ENCODE measurements at places on chromosomes 3 and 15. TPM values are rescaled to one million over a fixed set of nuclear protein-coding genes. Genes with fewer than 3 reads are reported as not detected.

- no peak for DNase-seq
Measured at GRCh38 chr3:63927422-63928280, 15.5 kb upstream of the SCAANT1 start.

DNA sequence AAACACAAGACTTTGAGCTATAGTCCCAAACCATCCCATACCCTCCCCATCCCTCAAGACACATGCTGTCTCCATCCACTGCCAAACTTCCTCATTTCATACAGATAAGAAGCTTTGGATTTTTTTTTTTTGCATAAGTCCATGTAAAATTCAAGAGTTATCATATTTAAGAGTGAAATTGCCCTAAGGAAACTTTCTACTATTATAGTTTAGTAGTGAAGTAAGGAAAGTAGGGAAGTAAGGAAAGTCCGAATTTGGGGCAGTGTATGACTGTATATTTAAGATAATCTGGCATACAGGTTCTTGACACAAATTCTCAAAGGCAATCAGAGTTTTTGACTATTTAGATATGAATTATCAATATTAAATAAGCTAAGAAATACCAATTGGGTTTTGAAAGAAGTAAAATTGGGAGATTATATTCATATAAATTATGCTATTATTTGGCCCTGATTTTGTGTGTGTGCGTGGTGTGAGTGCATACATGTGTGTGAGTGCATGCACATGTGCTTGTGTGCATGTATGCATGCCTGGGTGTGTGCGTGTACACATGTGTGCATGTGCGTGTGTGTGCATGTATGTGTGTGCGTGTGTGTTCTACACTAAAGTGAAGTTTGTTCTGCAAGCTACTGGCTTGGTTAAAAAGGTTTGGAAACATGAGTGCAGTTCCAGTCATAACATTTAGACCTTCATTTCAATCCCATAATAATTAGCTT, 83.6 kb upstream of the MBNL1 start:
- no peak for DNase-seq

- peak; percentile 64 for DNase-seq
Measured at GRCh38 chr15:60804986-60805949, 326.3 kb upstream of the ICE2 start.

GRCh38 chr15:78023865-78024518, 53.5 kb downstream of the TBC1D2B start:
- peak; percentile 89 for DNase-seq

GRCh38 chr3:29758434-29759322, 477.8 kb downstream of the RBMS3 start:
- no peak for DNase-seq

GRCh38 chr3:194090716-194091115, 45.2 kb upstream of the HES1 start:
- DNase-seq: no peak

GRCh38 chr15:46307746-46308145, 672.9 kb downstream of the SQOR start:
- no peak for DNase-seq

DNA sequence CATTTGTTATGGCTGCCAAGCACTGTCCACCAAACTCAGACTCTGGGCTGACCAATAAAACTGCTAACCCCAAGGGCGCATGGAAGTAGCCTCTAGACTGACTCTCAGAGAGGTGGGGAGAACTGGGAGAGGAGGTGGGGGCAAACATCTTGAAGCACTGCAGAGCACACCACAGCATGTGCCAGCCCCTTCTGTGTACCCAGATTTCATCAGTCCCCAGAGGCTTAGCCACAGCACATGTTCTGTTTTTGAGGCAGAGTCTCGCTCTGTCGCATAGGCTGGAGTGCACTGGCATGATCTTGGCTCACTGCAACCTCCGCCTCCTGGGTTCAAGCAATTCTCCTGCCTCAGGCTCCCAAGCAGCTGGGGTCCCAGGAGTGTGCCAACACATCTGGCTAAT, 119.5 kb upstream of the SPATA12 start:
- no peak for DNase-seq

DNA sequence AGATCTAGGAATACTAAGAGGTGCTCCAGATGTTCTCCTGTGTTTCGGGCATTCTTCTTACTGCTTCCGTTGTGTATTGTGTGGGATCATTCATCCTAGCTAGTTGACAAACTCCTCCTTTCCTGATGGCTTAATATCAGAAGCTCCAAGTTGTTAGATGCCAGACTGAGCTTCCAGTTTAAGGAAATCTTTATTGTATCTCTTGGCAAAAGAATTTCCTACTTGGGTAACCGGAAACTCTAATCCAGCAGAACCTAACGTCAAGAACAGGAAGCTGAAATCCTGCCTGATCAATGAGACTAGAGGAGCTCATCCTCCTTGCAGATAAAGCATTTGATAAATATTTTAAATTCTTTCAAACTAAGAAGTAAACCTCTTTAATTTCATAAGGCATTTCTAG, 27.7 kb upstream of the MYH15 start:
- no peak for DNase-seq

- DNase-seq: no peak
Measured at GRCh38 chr3:16545413-16546185, 32.1 kb upstream of the RFTN1 start.

- no peak for DNase-seq
Measured at GRCh38 chr3:145518639-145519038, 642.3 kb downstream of the PLOD2 start.

DNA sequence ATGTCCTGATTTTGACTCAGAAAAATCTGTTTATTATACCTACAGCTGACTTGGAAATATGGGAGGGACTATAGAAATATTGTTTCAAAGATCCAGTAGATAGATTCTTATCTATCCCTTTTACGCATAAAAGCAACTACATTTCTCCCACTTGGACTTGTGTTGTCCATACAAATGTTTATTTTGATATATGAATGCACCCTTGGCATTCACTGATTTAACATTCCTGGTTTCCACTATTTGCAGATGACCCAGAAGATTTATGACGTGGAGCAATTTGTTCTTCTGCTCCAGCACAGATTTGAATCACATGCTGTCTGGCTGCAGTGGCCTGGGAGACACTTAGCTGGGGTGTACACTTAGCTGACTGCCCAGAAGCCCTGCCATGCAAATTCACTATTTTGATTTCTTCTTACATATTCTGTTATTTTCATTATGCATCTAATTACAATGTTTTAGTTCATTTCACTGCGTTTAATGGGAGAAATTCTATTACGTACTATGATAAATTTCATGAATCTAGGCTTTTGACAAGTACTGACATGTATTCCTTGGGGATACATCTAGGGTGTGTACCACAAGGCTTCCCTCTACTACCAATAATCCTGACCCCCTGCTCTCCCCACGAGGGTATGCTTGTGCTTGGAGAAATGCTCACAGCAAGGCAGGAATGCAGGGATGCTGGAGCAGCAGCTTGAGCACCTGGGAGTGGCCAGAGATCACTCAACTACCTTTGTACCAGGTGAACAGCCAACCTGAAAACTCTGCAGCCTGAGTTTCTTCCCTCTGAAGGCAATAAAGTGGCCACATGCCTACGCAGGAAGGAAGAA, 223.6 kb upstream of the TBL1XR1 start:
- DNase-seq: no peak

DNA sequence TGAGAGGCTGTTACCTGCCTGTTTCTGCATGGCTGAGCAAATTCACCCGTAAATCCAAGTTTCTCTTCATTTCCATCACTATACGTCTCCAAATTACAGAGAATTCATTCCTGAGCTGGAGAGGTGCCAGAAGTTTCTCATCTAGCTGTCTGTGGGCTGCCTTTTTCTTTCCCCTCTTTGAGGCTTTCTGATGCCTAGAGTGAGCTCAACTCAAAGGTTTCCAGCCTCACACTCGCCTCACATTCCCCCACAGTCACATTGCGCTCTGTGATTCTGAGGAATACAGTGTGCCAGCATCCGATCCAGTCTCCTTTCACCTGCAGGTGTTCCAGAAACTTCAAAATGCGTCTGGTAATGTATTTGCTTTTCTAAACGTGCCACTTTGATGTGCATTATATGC, 267.2 kb downstream of the MFSD1 start:
- no peak for DNase-seq

DNA sequence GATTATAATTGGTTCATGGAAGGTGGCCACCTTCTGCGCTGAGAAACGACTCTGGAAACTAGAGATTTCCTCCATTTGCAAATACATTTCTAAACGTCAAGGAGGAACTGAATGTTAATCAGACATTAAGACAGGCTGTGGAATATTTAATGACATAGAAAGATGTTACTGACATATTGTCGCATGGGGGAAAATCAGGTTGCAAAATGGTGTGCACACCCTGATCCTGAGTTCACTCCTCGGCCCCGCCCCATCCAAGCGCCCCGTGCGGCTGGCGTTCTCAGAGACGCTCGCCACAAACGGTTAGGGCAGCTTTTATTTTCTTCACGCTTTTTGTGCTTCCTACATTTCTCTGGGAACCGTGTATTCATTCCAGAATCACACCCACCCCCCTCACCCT, 10.7 kb downstream of the H1-8 start:
- DNase-seq: peak; percentile 36

GRCh38 chr3:87276484-87276883, at the start of gene POU1F1:
Gene POU1F1, minus strand, starts transcription at chr3:87276584. Its CDS starts 122 bp downstream, at chr3:87276462.
- DNase-seq: no peak

- no peak for DNase-seq
Measured at GRCh38 chr3:52328536-52329080, 12.5 kb downstream of the DNAH1 start.

DNA sequence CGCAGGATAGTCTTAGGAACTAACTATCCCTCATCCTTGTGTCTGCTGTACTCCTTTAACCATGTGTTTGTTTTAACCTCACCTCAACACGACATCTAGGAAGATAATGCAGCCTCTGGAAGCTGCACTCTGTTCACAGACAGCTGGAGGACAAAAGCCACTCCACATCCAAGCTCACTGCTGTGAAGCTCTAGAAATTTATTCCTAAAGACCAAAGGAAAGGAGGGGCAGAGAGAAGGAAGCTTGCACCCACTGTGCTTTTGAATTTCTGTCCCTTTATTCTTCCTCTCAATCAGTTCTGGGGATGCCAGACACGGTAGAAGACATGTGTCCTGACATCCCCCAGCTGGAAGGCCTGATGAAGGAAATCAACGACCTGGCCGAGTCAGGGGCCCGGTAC, 182.9 kb upstream of the CHRM5 start:
- no peak for DNase-seq

AHSG gene
- total RNA-seq: not detected

LOXL1 gene
- total RNA-seq: 8.7 TPM

RARB gene
- total RNA-seq: 2.3 TPM

PLSCR5 gene
- total RNA-seq: not detected

IL17RD gene
- total RNA-seq: 0.97 TPM

TMEM212 gene
- total RNA-seq: not detected

LMLN gene
- 7.5 TPM for total RNA-seq

PIGZ gene
- 8.0 TPM for total RNA-seq

C3orf22 gene
- total RNA-seq: not detected
